ENCODE measurements at places on chromosomes 6 and 20.

- DNase-seq = no peak
Measured at GRCh38 chr6:148629181-148629580, 117.6 kb upstream of the UST start.

DNA sequence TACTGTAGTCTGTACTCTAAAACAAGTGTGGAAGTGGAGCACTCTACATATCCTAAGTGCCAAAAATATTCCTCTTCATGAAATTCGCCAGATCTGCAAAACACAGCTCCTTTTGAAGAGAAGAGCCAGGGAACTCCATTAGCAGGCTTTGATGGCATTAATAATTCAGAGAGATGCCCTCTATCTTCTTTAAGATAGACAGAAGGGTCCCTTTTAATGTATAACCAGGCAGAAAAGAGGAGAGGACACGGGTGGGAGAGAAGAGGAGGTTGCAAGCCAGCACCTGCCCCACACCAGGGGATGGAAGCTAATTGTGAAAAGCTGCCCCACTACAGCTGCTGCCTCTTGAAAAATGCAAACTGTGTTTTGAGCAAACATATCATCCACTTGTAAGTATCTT, 3.7 kb upstream of the RFPL4B start:
- no peak for DNase-seq

DNA sequence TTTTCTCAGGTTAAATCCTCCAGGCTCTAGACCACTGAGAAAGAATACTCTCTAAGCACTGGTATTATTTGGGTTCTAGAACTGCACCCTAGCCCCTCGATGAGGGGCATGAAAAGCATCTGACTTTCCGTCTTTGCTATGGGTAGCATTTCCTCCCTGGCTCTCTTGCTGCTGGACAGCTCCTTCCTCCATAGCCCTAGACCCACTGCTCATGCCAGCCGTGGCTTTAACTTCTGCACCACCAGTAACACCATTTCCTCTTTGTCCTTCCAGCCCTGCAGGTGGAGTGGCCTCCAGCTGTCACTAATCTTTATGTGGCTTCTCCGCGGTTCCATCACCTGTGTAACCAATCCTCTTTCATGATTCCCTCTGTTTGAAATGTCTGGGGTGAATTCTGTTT, 194.9 kb downstream of the SCP2D1 start:
- no peak for DNase-seq

GRCh38 chr6:133236932-133237331, 4.2 kb upstream of the EYA4 start:
- DNase-seq = no peak

DNA sequence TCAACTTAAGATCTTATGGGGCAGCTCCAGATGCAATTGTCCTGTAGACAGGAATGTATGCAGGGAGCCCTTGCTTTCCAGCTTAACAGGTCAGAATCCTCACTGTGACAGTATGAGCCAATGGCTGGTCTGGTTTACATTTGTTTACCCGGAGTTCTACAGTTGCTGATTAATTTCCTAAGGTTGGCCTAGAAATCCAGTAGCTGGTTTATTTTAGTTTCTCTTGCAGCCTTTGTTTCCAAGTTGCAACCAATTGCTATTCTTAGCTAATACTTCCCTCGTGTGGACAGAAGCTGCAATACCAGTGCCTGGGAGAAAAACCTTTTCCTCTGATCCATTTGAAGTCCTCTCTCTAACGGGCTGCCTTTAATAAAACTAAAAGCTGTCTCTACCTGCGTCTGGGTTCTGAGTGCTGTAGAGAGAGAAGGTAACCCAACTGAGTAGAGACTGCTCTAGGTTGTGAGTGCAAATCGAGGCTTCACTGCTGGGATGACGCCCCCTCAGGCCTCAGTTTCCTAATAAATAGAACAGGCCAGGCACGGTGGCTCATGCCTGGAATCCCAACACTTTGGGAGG, 45.9 kb downstream of the ZNF217 start:
- DNase-seq = no peak

DNA sequence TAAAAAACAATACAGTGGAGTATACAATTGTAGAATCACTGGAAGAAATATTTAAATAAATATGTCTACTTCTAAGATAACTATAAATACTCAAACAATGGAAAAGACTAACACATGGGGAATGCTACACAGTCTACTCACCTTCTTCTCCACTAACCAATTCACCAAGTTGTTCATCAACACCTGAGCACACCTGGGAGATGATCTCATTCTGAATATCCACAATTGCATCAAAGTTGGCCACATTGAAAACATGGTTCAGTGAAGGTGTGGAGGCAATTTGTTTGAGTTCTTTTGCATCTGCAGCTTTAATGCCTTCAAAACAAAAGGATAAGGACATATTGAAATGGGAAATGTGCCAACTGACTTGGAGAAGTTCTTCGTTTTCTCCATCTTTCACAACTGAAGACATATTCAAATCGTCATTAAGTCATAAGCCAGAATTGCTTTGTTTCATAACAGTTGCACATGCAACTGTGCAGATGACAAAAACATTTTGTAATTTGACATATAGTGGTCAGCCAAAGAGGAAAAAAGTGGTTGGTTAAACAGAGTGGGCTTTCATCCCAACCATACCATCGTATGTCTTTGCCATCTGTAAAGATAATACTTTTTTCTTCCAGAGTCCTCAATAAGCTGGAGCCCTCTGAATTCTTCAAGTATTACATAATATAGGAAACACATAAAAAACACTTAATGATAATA, 17.5 kb downstream of the COL12A1 start:
- no peak for DNase-seq

- no peak for DNase-seq
Measured at GRCh38 chr6:138540468-138540867, 41.2 kb upstream of the NHSL1 start.

DNA sequence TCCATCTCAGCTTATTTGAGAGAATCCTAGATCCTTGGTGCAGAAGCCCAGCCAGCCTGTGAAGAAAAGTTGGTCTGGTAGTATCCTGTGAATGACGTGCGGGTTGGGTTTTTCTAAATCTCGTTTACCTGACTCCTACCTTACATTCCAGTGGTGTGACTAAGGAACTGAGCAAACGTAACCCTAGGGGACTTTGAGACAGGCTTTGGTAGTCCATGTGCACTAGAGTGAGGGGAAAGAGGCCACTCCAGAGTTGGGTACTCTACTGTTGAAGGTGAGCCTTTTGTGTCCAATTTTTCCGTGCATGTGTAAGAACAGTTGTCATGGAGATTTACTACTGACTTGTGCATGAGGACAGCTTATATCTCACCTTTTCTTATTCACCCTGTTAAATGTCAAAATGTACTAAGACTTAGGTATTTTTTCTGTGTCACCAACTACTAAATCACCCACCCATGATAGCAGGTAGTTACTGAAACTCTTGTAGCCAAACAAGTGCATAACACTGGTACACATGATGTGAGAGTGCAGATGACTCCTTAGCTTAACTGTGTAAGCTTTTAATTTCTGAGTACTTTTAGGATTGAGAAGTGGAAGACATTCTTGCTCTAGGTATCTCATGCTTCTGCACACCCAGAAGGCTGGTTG, 26.3 kb upstream of the PLCG1 start:
- DNase-seq = no peak

- no peak for DNase-seq
Measured at GRCh38 chr6:82437701-82438100, 74.1 kb downstream of the TPBG start.

GRCh38 chr20:58322083-58322482, 12.6 kb downstream of the RAB22A start:
- DNase-seq = no peak

DNA sequence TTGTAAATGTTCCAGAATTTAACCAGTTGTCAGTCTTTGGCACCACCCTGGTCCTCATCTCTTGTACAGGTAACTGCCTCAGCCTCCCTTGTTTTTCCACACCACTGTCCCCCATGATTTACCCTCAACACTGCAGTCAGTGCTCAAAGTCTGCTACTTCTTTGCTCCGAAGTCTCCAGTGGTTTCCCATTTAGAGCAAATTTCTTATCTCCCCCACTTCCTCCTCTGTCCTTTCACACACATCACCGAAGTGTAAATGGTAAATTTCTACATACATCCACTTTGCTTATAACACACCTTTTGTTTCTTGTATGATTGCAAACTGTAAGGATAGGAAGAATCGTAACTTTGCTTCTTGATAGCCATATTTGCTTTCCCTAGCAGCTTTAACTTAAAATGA, 115.3 kb downstream of the JARID2 start:
- no peak for DNase-seq

- DNase-seq = no peak
Measured at GRCh38 chr6:157779705-157780604, 43.1 kb upstream of the SNX9 start.

DNA sequence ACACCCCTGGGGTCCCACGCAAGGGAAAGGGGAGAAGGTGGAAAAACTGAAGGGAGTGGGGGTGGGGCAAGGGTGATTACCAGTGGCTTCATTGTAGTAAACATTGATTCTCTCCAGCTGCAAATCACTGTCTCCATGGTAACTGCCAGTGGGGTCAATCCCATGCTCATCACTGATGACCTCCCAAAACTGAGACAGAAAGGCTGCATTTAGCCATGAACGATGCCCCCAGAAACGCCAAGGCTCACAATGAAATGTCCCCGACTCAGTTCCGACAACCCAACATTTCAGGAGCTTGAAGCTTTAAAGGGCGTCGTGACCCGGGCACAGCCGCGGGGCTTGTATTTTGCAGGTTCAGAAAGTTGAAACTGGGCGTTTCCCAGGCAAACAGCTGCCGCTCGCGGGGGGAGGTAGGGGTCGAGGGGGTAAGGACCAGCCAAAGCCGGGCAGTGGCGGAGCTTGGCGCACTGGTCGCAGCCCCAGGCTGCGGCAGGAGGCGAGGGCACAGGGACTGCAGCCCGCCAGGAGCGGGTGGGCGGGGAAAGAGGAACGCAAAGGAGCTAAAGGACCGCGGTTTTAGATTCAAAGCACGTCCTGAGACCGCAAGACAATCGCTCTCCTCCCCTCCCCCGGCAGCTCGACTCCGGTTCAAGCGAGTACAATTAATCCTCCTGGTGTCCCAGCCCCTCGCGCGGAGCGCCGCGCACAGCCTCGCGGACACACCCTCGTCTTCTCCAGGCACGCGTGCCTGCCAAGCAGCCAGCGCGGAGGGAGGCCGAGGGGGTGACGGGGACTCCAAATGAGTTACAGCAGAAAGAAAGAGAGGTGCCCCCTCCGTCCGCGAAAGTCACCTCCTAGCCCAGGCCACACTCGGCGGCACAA, 731 bp downstream of the TUBB2B start:
- peak; percentile 69 for DNase-seq

DNA sequence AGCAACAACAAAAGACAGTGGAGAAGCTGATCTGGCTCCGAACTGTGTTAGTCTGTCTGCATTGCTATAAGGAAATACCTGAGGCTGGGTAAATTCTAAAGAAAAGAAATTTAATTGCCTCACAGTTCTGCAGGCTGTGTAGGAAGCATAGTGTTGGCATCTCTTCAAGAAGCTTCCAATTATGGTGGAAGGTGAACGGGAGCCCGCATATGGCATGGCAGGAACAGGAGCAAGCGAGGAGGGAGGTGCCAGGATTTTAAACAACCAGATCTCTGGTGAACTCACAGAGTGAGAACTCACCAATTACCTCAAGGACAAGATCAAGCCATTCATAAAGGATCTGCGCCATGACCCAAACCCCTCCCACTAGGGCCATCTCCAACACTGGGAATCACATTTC, 293.5 kb downstream of the SMOC2 start:
- DNase-seq = no peak

DNA sequence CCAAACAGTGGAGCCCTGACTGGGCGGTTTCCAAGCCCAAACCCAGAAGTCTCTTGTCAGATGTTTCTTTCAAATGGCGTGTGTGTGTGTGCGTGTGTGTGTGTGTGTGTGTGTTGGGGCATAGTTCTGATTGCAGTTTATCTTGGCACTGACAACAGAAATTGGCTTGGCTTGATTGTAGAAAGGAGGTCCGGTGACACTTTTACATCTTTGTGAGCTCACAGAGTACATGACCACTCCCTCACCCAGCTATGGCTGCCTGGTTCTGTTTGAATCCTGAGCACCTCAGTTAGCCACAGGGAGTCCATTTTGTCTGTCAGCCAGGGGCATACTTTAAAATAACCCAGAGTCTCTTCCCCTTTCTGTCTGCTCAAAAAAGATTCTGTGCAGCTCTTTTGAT, 276.3 kb downstream of the CD83 start:
- no peak for DNase-seq

- no peak for DNase-seq
Measured at GRCh38 chr20:59822291-59823029, 111.0 kb downstream of the SYCP2 start.

DNA sequence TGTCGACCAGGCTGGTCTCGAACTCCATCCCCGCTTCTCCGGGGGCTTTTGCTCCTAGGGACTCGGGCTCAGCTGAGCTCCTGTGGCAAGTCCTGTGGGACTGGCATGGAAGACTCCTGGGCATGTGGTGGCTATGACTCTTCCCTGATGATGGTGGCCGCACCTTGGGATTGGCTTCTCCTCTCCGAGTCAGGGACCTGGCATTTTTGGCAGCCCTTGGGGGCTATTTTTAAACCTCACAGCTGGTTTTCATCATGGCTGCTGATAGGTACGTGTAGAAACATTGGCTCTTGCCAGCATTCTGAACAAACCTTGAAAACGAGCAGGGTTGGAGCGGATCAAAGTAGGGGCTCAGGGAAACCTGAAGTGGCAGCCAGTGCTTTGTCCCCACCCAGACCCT, 54.1 kb downstream of the RBM38 start:
- DNase-seq = no peak

DNA sequence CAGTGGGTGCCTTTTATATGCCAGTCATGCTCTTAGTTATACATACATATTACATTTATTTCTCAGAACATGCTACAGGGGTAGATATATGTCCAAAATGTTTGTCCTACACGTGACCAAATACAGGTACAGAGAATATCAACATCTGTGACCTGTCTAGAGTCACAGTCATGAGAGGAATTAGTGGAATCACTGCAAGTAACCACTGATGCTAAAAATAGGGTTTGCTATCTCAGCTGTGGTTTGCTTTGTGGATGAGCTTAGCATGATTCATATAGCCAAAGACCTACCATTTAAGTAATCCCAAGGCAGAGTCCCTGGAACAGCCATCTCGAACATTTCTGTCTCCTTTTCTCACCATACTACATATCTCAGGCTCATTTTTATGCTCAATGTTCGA, 32.3 kb downstream of the GSTA3 start:
- no peak for DNase-seq

DNA sequence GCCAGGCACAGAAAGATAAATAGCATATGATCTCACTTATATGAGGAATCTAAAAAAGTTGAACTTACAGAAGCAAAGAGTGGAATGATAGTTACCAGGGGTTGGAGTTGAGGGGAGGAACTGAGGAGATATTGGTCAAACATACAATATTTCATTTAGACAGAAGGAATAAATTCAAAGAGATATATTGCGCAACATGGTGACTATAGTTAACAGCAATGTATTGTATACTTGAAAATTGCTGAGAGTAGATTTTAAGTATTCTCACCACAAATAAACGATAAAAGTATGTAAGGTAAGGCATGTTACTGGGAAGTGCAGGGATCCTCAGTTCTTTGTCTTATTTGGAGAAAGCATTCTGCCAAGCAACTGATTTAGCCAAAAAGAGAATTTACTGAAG, 171.9 kb downstream of the LMBRD1 start:
- DNase-seq = no peak

Measured in upper lobe of right lung (tissue), 1 donor.